ENCODE measurements at places on chromosomes 6 and 20.

- DNase-seq: no peak
These were observed 28.6 kb downstream of the RING1 start for GRCh38 chr6:33236852-33237251.

DNA sequence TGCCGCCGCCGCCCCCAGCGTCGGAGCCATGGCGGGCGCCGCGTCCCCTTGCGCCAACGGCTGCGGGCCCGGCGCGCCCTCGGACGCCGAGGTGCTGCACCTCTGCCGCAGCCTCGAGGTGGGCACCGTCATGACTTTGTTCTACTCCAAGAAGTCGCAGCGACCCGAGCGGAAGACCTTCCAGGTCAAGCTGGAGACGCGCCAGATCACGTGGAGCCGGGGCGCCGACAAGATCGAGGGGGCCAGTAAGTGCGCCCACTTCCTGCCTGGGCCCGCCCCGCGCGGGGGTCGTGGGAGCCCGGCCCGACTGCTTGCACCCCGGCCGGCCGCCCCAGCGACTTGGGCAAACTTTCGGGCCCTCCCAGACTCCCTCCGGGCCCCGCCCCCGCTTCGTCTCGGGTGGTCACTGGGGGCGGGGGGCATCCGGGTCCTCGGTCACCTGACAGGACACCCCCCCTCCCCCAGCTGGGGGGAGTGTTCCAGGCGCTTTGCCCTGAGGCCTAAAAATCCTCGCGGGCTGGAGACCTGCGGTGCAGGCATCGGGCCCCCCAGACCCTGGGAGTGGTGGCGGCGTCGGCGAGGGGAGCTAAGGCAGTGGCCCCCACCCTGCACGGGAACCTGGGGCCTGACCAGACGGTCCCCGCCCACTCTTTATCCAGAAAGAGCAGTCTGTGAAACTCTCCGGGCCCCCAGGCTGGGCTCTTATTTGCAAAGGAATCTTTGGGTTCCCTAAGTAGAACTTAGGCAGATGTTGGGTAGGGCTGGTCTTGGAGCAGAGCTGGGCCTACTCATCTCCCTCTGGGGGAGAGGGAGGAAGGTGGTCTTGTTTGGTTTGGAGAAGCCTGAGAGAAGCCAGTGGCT lies 501 bp downstream of the PLCG1 start:
- peak; percentile 38 for DNase-seq

DNA sequence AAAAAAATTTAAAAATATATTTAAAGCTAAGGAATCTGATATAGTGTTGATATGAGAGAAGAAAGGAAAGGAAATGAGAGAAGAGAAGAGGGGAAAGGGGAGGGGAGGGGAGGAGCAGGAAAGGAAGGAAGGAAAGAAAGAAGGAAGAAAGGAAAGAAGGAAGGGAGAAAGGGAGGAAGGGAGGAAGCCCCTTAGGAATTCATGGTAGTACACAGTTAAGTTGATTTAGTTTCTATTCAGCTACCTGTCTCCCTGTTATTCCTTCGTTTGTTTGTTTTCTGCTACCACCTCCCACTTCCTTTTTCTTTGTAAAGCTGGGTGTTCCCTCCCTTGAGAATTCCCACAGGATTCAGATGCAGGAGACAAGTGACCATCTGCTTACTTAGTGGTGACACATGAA lies 1025.4 kb upstream of the FLRT3 start:
- DNase-seq: no peak

DNA sequence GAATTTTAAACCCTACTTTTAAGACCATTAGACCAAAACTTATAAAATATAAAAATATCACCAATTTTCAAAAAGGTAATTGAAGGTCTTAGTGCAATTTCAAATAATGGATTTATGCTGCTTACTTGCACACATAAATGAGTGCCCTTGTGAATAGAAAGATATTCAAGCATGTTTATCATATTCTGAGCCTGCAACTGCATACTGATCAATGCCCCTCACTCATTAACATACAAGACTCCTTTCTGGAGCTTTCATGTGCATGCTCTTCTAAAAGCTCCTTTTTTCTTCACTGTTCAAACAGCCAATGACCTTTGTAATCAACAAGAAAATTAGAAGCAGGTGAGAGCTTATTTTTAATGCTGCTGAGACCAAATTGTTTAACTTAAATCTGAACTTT lies 1139.3 kb downstream of the HACE1 start:
- DNase-seq: no peak

- DNase-seq: no peak
These were observed 72.1 kb downstream of the AFDN start for GRCh38 chr6:167898673-167899311.

DNA sequence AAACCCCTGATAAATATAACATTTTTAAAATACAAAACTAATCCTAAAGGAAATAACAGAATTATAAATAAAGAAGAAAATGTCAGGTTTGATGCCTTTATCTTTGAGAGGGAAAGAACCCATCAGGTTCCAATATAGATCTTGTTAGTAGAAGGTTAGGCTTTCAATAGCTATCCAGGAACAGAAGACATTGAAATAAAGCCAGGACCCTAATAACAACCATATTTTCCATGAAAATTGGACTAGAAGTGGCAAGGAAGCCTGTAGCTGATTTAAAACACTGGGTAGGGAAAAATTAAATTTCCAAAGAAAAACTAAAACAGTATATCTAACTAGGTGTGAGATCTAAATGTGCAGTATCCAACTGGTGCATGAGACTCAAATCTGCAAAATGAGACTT lies 185.2 kb upstream of the STXBP5 start:
- DNase-seq: no peak

DNA sequence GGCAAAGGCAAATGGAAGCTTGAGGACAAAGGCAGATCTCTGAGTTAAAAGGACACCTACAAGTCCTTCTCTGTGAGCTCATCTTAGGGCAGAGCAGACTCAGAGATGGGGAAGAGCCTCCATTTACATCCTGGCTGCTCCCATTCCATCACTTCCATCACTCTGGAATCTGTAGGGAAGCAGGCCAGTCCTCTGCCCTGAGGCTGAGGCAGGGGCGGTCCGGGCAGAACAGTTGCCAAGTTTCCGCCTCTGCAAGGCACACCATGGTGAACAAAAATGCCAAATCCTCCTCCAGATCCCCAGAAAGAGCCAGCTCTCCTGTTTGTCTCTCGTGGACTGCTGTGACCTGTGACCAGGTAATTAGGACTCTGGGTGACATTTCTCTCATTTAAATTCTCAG lies 209.6 kb upstream of the SSTR4 start:
- DNase-seq: no peak

DNA sequence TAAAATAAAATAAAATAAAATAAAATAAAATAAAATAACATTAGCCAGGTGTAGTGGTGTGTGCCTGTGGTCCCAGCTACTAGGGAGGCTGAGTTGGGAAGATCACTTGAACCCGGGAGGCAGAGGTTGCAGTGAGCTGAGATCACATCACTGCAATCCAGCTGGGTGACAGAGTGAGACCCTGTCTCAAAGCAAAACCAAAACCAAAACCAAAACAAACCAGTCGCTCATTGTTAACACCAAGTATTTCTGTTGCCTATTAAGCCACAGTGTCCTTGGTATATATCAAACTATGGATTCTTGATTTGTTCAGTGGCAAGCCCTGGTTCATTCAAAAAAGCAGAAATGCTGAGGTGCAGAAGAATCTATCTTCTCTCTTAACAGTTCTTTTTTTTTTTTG lies 65.7 kb downstream of the PYGB start:
- no peak for DNase-seq

DNA sequence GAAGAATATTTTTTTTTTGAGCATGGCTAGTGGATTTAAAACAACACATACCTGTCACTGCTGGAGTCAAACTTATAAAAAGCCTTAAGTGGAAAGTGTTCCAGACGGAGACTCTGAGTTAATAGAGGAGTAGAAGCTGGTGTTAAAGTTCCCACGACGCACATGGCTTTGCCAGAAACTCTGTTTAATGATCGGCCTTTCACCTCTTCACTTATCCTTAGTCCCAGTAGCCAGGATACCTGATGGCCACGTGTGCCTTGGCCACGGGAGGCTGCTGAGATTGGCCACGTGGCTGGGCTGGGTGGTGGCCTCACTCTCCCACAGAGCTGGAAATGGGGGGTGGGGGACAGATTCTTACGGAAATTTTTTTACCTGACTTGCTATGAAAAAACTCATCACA lies 333.1 kb downstream of the ZFAND3 start:
- DNase-seq: no peak

DNA sequence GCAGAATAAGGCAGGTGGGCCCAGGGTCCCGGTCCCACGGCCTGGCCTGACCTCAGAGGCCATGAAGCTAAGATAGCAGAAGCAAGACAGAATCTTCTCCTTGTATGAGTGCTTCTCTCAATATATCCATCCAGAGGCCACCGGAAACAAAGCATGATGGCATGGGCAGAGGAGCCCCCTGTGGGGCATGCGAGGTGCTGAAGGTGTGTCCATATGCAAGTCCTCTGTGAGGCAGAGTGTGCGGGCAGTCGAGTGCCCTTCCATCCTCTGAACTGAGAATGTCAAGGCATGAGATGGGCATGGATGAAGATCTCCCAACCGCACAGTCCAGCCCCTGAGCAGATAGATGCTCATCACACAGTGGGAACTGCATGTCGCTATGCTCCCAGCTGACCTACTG lies 9.8 kb upstream of the GGTLC1 start:
- peak; percentile 72 for DNase-seq

Data from posterior cingulate gyrus (tissue), 11 donors.